ENCODE measurements at places on chromosomes 3 and 15.
A peak's percentile ranks its signal among the peaks of the same experiment; 100 is the strongest.

DNA sequence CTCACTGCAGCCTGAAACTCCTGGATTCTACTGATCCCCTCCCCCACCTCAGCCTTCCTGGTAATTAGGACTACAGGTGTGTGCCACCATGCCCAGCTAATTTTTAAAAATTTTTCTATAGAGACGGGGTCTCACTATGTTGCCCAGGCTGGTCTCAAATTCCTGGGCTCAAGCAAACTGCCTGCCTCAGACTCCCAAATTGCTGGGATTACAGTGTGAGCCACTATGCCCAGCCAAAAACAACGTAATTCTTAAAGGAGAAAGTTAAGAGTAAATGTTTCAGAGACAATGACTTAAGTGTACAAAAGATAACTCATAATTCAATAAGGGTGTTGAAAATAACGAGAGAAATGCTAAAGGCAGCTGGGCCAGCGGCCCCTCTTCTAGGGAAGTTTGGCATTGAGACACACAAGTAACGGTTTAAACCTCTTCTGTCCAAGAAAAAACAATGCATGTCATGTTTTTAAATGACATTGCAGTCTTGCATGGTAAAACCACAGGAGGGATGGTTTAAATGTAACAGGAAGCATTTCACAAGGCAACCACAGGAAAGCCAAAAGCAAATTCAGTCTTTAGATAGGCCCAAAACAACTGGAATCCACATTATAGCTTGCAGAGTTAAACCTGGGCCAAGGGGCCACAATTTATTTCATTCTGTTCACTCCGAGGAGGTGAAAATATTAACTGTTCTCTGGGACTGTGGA lies 5.1 kb downstream of the PROK2 start:
- DNase-seq, result peak; percentile 2

- no peak for DNase-seq
Measured at GRCh38 chr3:179166561-179167201, 18.5 kb downstream of the PIK3CA start.

- DNase-seq, result peak; percentile 54
Measured at GRCh38 chr3:153144779-153145178, 17.2 kb upstream of the RAP2B start.

DNA sequence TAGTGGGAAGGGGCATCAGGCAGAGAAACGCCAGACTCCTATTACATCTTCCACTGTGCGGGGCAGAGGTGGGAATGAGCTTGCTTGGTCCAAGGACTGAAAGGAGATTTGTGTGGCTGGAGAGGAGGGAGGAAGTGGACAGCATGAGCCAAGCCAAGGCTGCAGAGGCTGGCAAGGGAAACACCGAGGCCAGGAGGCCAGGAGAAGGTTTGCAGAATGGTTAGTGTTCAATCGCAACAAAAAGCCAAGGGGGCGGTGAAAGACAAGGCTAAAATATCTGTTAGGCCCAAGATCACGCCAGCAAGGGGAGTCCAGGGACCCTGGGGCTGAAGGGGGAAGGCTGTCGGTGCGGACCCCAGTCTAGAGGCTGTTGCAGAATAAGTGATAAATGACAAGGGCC lies 75.8 kb downstream of the CPN2 start:
- peak; percentile 29 for DNase-seq

DNA sequence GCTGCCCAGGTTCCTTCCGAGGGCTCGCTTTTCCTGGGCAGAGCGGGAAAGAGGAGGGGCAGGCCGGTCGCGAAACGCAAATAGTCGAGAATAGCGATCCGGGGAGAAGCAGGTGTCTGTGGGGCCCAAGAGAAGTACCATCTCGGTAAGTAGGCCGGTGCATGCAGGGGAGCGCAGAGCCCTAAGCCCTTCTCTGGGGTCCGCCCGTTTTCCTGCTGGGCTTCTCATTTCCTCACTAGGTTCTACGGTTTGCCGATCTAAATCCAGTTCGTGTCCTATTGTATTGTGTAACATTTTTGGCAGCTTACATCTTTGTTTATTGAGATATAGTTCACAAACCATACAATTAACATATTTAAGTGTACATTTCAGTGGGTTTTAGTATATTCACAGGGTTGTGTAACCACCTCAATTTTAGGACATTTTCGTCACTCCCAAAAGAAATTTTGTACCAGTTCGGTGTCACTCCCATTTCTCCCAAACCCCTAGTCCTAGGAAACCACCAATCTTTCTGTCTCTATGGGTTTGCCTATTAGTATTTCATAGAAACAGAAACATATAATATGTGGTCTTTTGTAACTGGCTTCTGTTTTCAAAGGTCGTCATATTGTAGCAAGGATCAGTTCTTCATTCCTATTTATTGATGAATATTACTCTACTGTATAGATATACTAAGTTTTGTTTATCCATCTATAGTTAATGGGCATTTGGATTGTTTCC lies 6.8 kb upstream of the TRIM69 start:
- DNase-seq, result peak; percentile 43

- DNase-seq, result peak; percentile 38
Measured at GRCh38 chr3:125213946-125214542, 1.5 kb upstream of the SLC12A8 start.

GRCh38 chr15:80404761-80405553 lies 775 bp downstream of the ARNT2 start:
- DNase-seq, result no peak

DNA sequence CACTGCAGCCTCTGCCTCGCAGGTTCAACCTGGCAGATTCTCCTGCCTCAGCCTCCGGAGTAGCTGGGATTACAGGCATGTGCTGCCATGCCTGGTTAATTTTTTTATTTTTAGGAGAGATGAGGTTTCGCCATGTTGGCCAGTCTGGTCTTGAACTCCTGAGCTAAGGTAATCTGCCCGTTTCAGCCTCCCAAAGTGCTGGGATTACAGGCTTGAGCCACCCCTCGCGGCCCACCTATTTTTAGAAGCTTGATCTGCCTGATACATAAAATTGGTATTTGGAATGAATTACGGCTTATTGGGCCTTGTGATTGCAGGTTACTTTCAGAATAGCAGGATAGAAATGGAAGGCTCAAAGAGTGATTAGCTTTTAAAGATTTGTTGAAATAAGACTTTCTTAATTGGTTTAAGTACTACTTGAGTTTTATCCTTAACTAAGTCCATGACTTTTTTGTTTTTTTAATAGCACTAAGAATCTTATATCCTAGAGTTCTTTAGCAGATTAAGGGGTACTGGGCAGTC lies 25.0 kb downstream of the GMPS start:
- no peak for DNase-seq

DNA sequence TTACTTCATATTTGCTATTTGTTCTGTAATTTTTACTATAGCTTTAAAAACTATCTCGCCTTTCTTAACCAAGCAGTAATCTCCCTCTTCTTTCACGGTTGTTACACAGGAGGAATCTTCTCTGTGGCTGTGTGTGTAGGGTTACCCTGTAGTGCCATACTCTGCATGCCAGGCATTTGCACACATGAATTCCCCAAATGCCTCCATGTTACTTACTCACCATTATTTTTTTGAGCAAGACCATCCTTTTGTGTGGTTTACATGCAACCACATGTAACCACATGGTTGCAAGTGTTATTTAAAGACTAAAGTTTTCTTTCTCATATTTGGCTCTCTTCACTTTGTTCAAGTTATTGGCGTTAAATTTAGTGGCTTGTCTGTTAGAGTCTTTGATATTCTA lies 45.5 kb downstream of the HPS3 start:
- DNase-seq, result no peak

GRCh38 chr3:43030162-43030935 lies 51.2 kb downstream of the GASK1A start:
- DNase-seq, result no peak

- no peak for DNase-seq
Measured at GRCh38 chr3:184807549-184807948, 4.4 kb upstream of the VPS8 start.

DNA sequence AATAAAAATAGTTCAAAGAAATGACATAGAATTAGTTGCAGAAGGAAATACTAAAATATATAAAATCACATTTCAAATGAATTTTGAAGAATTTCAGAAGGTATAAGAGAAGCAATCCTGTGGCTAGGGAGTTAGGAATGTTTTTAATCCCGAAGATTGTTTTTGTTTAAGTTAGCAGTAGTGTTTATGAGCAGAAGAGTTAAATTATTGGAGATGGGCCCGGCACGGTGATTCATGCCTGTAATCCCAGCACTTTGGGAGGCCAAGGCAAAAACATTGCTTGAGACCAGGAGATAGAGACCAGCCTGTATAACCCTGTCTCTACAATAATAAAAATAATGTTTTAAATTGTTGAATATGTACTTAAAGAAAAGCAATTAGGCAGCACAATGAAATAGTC lies 432.5 kb downstream of the MFSD1 start:
- peak; percentile 29 for DNase-seq

- DNase-seq, result no peak
Measured at GRCh38 chr3:114120211-114120610, 58.6 kb downstream of the DRD3 start.

- peak; percentile 34 for DNase-seq
Measured at GRCh38 chr3:143216709-143217182, 97.2 kb downstream of the CHST2 start.

GRCh38 chr15:81863162-81863561 lies 182.7 kb downstream of the MEX3B start:
- DNase-seq, result peak; percentile 4

GRCh38 chr15:38080651-38081275 lies 146.3 kb downstream of the TMCO5A start:
- DNase-seq, result peak; percentile 30

DNA sequence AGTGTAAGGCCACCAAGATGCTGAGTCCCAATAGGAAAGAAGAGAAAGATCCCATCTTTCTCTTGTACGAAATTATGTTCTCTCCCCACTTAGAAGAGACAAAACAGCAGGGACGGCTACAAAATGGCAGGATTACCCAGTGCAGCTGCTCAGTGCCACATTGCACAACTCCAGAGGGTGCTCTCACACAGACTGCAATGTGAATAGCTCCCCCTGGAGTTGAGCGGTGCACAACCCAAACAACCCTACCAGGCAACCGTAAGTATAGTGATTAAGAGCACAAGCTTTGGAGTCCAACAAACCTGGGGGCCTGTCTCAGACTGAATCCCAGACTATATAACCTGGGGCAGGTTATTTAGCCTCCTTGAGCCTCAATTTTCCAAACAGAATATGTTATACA lies 3.1 kb upstream of the BHLHE40 start:
- peak; percentile 65 for DNase-seq

GRCh38 chr3:150275941-150276340 lies 132.2 kb upstream of the TSC22D2 start:
- DNase-seq, result peak; percentile 42

- no peak for DNase-seq
Measured at GRCh38 chr3:193800138-193801043, 207.4 kb downstream of the OPA1 start.

GRCh38 chr3:39137435-39137936 lies 15.9 kb downstream of the CSRNP1 start:
- DNase-seq, result no peak

DNA sequence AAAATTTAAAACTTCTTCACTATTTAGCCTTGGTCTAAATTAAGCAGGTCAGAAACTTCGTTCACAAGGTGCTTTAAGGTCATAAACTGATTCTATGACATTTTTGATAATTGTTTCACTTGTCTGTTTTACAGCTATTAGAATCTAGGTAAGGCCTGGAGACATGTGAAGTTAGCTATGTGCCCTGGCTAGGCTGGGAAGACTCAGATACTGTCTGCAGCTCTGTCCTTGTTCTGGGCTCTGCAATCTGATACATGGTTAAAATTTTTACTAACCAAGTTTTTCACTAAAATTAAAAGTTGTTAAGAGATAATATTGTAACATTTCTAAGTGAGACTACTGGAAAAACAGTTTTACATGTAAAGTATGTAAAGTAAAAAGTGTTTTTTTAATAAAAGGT lies 479.6 kb upstream of the EPHA6 start:
- no peak for DNase-seq

DNA sequence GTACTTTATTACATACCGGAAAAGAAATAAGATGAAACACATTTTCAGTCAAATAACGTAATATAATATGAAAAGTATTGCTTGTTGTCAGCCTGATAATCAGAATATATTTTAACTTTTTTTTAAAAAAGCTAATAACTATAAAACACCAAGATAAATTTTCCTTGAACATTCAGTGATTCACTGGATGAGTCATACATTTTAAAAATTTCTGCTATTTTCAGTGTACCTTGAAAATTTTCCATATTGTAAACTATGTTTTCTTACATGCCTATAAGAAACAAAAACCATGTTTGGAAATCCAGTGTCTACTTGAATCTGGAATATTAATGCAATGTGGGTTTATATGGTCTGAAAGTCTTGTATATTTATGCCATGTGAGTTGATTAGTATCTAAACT lies 36.3 kb upstream of the MEIS2 start:
- DNase-seq, result peak; percentile 40

DNA sequence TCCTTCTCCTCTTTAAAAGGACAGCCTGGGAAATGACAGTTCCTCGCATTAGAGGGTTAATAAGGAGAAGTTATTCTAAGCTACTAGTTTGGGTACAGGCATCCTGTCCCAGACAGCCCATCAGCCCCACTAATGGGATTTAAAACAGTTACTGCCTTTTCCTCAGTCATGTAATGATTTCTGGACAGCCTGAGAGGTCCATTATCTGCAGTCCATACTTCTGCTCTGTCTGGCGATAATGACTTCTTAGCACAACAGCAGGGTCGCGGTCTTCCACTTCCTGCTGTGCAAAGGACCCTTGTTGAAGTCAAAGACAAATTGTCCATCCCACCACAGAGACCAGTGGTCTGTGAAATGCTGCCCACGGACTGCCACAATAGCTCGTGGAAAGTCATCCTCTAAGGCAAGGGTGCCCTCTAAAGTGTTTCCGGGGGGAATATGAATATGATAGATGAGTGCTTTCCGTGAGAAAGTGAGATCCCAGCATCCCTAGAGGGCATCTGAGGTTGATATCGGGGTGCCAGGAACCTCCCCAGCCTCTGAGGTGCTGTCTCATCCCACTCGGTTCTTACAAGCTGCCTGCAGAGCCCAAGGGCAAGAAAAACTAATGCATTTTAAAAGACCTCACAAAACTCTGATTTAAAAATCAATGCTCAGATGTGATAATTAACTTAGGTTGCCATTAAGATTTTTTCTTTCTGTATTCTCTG lies 100.7 kb downstream of the SHOX2 start:
- no peak for DNase-seq

- DNase-seq, result no peak
Measured at GRCh38 chr3:72385167-72385566, 463.1 kb downstream of the SHQ1 start.

DNA sequence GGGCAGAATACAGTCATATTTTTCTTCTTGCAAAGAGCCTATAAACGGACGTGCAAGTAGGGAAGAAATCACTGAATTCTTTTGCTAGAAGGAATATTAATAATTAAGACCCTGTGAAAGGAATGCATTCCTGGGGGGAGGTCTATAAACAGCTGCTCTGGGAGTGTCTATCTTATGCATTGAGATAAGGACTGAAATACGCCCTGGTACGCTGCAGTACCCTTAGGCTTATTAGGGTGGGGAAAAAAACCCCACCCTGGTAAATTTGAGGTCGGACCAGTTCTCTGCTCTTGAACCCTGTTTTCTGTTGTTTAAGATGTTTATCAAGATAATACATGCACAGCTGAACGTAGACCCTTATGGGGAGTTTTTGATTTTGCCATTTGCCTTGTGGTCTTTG lies 100.0 kb upstream of the KBTBD8 start:
- DNase-seq, result no peak

Data from cardiac fibroblast (primary cell).